ENCODE measurements at places on chromosomes 3 and 15.

DNA sequence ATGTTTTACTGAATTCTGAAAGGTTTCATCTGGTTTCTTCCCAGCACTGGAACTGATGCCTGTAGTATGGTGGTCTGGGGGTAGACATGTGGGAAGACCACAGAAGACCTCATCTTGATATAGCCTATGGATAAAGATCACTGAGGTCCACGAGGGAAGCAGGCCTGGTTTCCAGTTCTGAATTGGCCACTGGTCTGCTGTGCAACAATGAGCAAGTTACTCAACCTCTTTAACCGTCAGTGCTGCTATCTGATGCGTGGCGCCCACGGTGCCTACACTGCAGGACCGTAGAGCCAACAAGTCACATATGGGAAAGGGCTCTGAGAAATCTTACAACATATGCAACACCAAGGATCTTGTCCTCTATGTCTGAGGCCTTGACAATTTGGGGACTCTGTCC lies 13.3 kb downstream of the TLE3 start:
- DNase-seq = no peak

DNA sequence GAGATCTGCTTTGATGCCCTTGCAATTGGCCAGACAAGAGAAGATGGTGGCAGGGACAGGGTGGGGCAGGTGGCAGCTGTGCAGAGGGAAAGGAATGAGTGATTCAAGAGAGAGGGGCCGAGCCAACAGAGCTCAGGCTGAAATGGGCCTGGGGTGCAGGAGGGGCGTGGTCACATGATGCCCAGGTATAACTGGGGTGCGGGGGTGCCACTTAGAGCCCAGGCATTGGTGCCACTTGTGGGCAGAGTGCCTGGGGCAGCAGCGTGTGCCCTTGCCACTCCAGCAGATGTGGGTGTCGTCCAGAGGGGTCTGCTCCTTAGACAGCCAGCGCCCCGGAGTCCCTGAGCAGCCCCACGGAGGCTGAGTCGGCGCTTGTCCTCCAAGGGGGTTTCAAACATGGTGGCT lies 88.7 kb downstream of the PLXNA1 start:
- no peak for DNase-seq

DNA sequence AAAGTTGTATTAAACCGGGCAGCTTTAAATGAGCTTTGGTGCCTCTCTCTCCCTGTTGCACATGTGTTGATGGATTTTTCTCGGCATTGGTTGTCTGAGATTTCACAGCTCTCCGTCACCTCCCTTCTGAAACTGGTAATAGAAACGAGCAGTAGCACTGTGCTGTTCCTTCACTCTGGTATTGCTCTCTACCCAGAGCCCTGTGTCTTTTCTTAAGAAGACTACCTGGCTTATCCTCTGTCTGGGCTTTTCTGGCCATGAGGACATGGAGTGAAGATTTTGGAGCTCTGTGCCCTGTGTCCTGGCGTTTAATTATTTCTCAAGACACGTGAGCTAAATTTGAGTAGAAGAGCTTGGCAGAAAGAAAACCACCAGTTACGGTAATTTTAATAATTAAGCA lies 209.6 kb upstream of the EIF1B start:
- DNase-seq = no peak

GRCh38 chr3:151918253-151919029 lies 45.0 kb downstream of the SUCNR1 start:
- no peak for DNase-seq

GRCh38 chr3:64270866-64271260 lies 45.6 kb upstream of the PRICKLE2 start:
- no peak for DNase-seq

- DNase-seq = no peak
Observed at GRCh38 chr3:54486317-54486716, 364.0 kb downstream of the CACNA2D3 start.

GRCh38 chr3:172538368-172539151 lies 15.3 kb upstream of the TNFSF10 start:
- no peak for DNase-seq

DNA sequence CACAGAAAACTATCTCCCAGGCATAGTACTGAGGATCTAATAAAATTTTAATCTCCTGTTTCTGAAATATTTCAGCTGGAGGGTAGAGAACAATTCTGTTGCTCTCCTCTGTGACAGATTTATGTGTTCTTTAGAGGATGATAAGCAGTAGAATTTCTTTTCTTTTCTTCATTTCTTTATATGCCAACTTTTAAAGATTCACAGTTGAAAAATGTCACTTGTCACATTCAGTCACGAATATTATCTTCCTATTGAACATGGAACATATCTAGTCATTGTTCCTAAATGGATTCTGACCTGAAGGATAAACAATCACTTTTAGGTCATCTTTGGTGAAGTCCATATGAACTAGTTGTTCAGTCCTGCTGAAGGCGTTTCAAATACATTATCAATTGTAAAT lies 585.5 kb upstream of the DPPA4 start:
- no peak for DNase-seq

DNA sequence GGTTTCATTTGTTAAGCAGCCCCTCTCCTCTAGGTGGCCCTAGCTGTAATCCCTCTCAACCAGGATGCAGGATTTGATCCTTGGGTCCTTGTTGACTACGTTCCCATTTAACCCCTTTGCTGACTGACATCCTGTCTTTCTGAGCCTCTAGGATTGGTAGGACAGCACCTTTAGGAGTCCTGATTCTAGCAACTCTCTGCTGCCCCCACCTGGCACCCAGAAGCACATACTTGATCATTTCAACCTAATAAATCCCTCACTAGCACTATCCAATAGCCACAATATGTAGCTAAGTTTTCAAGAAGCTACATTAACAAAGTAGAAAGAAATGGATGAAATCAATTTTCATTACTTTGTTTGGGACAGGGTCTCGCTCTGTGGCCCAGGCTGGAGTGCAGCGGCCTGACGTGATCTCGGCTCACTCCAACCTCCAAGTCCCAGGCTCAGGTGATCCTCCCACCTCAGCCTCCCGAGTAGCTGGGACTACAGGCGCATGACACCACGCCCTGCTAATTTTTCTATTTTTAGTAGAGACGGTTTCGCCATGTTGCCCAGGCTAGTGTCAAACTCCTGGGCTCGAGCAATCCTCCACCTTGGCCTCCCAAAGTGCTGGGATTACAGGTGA lies 28.3 kb downstream of the RSL24D1 start:
- peak; percentile 27 for DNase-seq

DNA sequence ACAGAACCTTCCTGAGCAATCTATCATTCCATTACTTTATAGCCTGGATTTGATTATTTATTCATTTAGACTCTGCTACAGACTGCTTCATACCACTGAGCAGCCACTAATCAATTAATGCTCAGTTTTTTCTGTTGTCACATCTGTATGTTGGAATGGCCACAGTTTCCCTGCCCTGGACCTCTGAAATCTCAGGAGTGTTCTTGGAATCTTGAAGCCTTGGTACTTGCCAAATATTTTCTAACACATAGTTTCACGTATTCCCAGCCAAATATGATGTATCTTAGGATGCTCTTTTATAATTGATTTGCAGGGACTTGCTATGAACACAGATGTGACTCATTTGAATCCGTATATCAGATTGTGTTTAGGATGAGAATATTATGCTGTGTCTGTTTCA lies 225.8 kb downstream of the TAFA4 start:
- DNase-seq = no peak

GRCh38 chr3:126127904-126128303 lies 44.0 kb upstream of the SLC41A3 start:
- no peak for DNase-seq

DNA sequence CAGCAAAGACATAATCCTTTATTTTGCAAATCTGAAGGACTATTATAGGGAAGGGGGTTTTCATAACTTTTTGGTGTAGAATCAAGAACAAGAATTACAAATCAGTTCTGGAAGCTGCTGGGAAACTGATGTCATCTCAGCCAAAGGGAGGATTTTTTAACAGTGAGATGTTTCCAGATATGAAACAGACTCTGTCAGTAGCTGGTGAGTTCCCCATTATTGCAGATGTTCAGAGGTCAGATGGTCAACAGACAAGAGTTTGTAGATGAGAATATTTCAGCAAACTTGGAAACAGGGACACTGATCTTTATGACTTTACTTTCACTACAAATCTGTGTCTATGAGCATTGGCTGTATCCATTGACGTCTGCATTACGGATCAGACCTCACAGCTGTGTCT lies 71.9 kb upstream of the LPP start:
- DNase-seq = no peak

GRCh38 chr15:62264196-62264595 lies 99.1 kb upstream of the C2CD4B start:
- no peak for DNase-seq

DNA sequence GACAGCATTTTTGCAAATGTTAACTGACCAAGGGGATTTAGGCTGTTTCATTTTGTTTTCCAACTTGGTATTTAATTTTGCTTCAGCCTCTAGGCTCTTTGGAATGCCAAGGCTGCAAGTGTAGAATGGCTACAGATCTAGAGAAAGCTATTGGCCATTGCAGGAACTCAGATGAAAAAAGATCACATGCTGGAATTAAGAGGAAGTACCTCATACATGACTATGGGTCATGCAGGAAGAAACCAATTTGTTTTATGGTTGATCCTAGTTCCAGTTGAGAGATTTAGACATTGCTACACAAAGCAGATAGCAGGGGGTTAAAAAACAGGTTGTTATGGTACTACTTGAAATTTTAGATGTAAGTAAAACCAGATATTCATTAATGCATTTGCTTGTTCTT lies 12.7 kb upstream of the CLDN16 start:
- DNase-seq = no peak

DNA sequence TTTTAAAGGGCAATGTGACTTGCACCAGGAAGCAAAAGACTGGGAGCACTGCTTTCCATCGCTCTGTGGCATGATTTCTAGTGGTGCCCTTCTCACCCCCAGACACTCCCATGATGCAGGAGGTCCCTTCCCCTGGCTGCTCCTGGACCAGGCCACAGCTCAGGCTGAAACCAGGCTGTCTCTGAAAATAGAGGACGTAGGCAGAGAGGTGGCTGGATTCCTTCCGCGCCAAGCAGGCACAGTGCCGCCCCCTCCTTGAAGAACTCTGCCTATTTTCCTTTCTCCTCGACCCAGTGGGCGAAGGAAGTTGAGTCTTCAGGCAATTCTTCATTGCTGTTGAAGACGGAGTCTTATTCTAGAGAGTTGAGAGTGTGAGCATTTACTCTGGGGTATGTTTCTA lies 489.4 kb upstream of the TBL1XR1 start:
- DNase-seq = no peak

DNA sequence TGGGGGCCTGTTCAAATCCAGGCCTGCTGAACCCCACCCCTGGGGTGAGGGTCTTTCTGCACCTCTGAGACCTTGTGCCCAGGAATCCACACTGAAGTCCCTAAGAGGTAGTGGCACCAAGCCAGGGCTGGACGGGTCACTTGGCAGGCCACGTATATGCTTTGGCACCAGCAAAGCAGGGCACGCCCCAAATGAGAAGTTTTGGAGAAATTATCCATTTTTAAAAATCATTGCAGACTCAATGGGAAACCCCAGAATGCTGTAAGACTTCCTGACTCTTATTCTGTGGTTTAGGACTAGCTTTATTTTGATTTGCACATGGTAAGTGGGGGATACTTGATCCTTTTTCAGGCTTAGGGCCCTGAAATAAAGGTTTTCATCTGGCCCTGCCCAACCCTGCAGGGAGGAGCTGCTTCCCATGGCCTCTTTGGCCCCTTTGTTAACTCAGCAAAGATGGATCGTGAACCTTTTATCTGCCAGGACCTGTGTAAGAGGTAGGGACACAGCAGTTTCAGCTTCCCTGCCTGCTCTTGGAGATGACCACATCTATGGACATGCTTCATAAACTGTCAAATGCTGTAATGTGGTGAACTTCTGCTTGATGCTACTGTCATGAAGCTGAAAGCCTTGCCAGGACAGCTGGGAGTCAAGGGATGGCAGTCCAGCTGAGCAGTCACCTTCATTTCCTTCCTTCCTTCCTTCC lies 88.0 kb downstream of the HMG20A start:
- no peak for DNase-seq

DNA sequence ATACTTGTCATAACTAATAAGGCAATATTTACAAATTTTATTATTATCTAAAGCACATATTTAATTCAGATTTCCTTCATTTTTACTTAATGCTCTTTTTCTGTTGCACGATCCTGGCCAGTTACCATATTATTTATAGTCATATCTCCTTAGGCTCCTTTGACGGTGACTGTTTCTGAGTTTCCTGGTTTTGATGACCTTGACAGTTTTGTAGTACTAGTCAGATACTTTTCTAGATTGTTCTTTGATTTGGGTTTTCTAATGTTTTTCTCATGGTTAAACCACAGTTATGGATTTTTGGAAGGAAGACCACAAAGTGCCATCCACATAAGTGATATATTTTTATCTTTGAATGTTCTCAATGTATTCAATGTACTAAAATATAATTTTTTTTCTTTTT lies 171.0 kb upstream of the NANOGP8 start:
- no peak for DNase-seq

DNA sequence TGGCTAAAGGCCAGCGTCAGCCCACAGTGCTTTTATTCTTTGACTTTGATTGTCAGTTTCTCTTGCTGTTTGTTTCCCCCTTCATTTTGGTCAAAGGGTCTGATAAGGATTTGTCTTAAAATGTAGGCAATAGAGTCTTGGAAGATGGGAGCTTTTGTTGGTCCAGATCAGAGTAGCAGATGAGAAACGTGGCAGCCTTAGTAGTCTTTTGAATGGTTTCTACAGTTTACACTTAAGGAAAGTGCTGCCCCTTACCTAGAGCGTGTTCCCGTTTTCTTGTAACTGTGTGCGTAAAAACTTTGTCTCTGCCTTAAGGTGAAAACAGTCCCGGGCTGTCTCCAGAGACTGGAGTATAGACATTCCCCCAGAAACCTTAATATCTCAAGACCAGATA lies 630 bp downstream of the LXN start:
- no peak for DNase-seq

GRCh38 chr15:68382286-68383007 lies 49.5 kb downstream of the ITGA11 start:
- no peak for DNase-seq

DNA sequence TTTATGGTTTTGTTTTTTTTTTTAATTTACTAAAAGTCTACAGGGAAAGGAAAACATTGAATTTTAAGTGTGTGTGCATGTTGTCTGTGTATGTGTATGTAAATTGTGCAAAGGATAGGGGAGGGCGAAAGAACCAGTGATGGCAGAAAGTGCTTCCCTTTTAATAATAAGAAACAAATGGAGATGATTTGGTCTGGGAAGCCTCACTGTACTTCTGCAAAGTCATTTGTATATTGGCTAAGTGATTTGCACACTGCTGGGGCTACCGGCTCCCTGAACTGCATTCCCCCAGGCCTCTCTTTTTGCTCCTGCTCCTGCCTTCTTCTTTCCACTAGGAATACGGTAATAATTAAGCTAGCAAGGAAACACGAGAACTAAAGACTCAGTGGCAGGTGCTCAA lies 101.2 kb downstream of the CD47 start:
- DNase-seq = no peak

DNA sequence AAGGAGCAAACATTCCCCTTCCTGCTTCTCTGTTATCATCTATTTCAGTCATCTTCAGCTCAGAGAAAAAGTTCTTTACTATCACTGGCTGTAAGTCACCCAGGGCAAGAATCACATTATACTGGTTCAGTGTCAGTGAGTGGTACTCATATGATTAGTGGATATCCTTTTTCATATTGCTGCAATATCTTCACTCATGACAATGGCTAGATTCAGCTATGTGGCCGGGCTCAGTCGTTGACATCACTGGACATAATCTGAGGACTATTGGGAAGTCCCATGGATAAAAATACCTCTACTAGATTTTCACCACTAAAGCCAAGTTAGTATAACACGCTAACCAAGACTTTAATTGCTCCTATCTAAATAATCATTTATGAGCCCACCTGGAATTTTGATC lies 91.3 kb upstream of the UBE2E2 start:
- DNase-seq = no peak

Measured in CD4-positive, alpha-beta T cell treated with Interferon gamma for 1 hour (primary cell).